Thoracic aorta (tissue), 2 donors: ENCODE measurements at places on chromosomes 1 and 21.
A peak's percentile ranks its signal among the peaks of the same experiment; 100 is the strongest.

DNA sequence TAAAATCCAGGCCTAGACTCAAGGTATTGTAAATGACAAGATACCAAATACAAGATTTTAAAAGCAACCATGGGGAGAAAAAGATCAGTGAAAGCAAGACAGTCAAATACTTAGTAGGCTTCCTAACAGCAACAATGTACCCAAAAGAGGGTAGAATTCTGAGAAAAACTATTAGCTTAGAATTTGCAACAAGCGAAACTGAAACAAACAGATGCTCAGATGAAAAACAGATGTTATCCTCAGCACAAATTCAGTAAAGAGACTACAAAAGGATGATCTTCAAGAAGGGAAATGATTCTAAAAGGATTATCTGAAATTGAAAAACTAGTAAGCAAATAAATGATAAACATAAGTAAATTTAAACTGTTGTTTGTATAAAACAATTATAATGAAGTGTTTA, 40.0 kb downstream of the PDC start:
- H3K4me1 ChIP-seq, result no peaks in the 10 kb centered on the region
- H3K36me3 ChIP-seq, result peaks cover 5% of the 10 kb centered on the region
- H3K27me3 ChIP-seq, result no peaks in the 10 kb centered on the region
- no peak for DNase-seq
- no peak overlapping the region for H3K27ac ChIP-seq
- no peak overlapping the region for H3K4me3 ChIP-seq

DNA sequence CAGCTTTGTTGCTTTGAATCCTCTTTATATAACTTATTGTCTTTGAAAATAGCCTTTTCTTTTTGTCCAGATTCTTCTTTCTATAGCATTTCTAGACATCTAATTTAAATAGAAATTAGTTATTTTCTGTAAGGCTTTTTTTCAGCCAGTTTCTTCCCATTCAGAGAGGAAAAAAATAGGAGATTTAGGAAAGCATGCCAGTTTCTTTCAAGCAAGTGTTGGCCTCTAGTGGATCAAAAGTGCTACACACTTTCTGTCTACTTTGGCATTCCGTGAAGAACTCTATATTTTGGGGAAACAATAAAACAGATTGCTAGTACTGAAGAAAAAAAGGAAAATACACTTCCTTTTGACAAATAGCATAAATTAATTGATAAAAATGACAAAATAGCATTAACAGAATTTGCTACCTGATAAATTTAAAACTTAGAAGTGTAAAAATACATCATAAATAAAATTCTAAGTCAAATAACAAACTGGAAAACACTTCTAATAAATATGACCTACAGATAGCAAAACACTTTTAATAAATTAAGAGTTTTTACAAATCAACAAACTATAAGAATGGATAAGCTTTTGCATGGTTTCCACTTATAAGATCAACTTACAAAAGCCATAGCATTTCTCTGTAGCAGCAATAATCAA, 13.1 kb upstream of the EXO1 start:
- H3K4me3 ChIP-seq, result no peak overlapping the region
- no peak overlapping the region for H3K27ac ChIP-seq
- DNase-seq, result no peak
- no peaks in the 10 kb centered on the region for H3K4me1 ChIP-seq
- no peaks in the 10 kb centered on the region for H3K36me3 ChIP-seq
- no peaks in the 10 kb centered on the region for H3K27me3 ChIP-seq

GRCh38 chr1:150997126-150997872, 9.4 kb downstream of the MINDY1 start:
- H3K27me3 ChIP-seq, result no peaks in the 10 kb centered on the region
- peaks cover 30% of the 10 kb centered on the region for H3K36me3 ChIP-seq
- H3K4me1 ChIP-seq, result no peaks in the 10 kb centered on the region
- no peak overlapping the region for H3K27ac ChIP-seq
- DNase-seq, result no peak
- no peak overlapping the region for H3K4me3 ChIP-seq

- no peak overlapping the region for H3K27ac ChIP-seq
- no peak overlapping the region for H3K4me3 ChIP-seq
- no peaks in the 10 kb centered on the region for H3K27me3 ChIP-seq
- DNase-seq, result no peak
- H3K4me1 ChIP-seq, result no peaks in the 10 kb centered on the region
- peaks cover 2% of the 10 kb centered on the region for H3K36me3 ChIP-seq
These were observed 28.8 kb downstream of the COP1 start for GRCh38 chr1:176178316-176178715.

DNA sequence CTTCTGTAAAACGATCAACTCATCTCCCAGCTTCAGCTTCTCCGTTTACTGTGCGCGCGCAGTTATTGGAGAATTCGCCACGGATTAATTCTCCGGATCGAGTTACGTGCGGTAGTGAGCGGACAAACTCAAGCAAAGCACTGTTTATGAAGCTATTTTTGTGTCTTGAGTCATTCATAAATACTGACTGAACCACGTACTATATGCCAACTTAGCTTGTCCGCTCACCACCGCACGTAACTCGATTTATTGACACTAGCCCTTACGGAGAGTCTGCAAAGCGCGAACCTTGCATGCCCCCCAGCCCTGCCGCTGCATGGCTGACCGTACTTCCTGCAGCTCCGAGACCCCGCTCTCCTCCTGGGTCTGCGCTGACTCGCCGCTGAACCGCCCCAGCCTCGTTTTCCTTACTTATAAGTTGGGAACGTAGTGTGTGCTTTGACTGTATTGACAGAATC, 773 bp downstream of the CHD1L start:
- H3K27ac ChIP-seq, result peak overlapping the region; percentile 96
- peak overlapping the region; percentile 96 for H3K4me3 ChIP-seq
- H3K36me3 ChIP-seq, result no peaks in the 10 kb centered on the region
- no peaks in the 10 kb centered on the region for H3K27me3 ChIP-seq
- DNase-seq, result peak; percentile 32
- peaks cover 38% of the 10 kb centered on the region for H3K4me1 ChIP-seq

DNA sequence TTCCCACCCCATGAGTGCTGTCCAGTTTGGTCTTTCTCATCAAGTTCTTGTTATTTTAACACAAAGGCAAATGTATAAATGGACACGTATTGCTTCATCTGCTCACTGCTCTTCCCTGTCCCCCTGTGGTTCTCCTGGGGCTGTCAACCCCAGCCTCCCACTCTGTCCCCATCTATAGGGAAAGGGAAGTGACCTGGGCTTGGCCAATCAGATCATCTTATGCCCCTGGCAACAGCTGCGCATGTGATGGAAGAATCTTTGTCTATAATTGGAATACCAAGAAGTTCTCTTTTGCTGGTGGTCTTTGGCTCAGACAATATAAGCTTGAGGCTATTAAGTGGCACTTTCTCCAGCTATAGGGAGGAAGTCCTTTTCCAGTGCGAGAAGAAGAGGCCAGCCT, 4.7 kb upstream of the CCSAP start:
- no peaks in the 10 kb centered on the region for H3K4me1 ChIP-seq
- no peaks in the 10 kb centered on the region for H3K36me3 ChIP-seq
- no peak overlapping the region for H3K4me3 ChIP-seq
- no peak overlapping the region for H3K27ac ChIP-seq
- DNase-seq, result no peak

DNA sequence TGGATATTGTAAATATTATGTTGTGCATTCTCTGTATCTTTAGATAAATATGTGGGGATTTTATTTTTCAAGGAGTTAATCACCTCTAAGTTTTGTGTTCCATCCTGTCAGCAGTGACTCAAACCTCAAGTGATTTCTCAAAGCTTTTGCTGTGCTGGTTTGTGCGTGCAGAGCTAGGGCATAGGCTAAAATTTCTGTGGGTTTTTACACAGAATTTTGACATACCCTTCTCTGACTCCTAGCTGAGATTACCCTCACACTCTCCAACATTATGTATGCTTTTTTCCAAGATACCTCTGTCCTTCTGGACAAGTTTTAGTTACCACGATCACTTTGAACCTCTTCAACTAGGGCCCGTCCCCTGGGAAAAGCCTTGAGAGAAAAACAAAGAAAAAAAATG, 384.9 kb downstream of the NCAM2 start:
- no peaks in the 10 kb centered on the region for H3K36me3 ChIP-seq
- no peak overlapping the region for H3K4me3 ChIP-seq
- no peaks in the 10 kb centered on the region for H3K4me1 ChIP-seq
- DNase-seq, result no peak

DNA sequence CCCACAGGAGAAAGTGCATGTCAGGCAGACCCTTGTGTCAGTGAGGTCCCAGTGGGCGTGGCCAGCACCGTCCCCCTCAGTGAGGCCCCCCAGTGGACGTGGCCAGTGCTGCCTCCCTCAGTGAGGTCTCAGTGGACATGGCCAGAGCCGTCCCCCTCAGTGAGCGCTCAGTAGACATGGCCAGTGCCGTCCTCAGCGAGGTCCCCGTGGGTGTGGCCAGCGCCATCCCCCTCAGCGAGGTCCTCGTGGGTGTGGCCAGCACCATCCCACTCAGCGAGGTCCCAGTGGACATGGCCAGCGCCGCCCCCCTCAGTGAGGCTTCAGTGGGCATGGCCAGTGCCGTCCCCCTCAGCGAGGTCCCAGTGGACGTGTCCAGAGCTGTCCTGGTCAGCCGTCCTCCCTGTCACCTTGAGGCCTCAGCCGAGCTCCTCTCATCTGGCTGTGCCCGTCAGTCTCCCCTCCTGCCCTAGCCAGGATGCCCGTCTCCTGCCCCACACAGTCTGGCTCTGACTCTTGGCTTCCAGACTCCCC, 35.5 kb downstream of the PDE9A start:
- no peak for DNase-seq
- H3K27ac ChIP-seq, result no peak overlapping the region
- no peaks in the 10 kb centered on the region for H3K4me1 ChIP-seq
- no peaks in the 10 kb centered on the region for H3K27me3 ChIP-seq
- H3K4me3 ChIP-seq, result no peak overlapping the region

DNA sequence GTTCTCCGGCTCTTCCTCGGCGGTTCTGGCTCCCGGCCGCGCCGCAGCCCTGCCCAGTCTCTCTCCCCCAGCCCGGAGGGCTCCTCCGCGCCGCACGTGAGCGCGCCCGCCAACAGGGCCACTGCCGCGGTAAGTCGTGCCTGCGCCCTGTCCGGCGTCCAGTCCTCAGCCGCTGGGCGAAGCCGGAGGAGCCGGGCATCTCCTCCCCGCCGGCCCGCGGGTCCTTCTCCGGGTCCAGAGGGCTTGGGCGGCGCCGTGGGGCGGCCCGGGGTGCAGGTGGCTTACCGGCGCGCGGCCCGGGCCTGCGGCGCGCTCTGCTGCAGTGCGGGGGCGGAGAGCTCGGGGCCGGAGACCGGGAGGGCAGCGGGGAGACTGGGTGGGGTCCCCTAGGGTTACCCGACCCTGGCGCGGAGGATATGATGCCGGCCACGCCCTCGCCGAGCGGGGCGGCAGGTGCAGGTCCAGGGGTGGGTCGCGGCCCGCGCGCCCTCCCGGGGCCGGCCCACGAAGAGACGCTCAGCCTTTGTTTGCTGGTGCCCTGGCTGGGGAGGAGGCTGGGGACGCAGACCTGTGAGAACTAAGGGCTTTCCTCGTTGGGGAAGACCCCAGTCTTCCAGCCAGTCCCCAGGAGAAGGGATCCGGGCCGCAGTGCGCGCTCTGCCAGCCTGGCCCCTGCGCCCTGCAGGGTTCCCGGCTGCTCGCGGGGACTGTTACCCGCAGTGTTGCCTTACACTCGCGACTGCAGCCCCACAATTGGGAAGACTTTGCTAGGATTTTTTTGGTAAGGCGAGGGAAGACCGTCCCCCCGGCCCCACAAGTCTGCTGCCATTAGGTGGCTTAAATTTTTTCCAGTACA, at the start of gene DOP1B:
TSS of gene DOP1B (plus strand) at position 10 of the 856 bp plus-strand sequence. CDS start 7,910 bp downstream, outside the sequence.
- H3K36me3 ChIP-seq, result no peaks in the 10 kb centered on the region
- H3K4me1 ChIP-seq, result peaks cover 15% of the 10 kb centered on the region
- DNase-seq, result no peak
- no peaks in the 10 kb centered on the region for H3K27me3 ChIP-seq
- H3K27ac ChIP-seq, result peak within 1 kb of the TSS; percentile 57

DNA sequence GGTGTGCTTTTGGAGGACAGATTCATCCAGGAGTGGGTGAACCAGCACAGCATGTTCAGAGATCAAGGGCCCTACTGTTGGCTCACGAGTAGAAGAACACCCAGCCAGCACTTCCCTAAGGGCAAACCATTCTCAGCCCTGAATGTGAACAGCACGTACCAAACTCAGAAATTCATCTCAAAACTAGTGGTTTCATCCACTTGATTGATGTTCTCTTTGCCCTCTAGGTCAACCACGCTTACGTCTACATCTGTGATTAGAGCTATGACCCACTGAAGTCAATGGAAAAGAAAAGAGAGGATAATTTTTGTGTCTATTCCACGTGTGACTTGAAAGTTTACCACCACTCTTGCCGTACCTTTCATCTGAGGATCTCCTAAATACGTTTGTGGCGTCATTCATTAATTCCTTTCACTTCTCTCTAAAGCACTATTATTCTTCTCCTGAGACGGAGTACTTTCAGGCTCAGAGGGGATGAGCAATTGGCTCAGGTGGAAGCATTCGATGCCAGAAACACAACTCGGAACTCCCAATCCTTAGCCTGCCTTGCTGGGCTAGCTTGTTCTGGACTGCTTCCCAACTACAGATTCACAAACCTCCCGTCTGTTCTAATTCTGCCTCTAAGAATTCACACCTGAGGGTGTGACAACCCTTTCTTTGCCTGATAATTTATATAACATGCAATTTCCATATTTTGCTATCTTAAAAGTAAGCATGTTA, 57.3 kb upstream of the HIVEP3 start:
- H3K27me3 ChIP-seq, result no peaks in the 10 kb centered on the region
- H3K27ac ChIP-seq, result no peak overlapping the region
- no peaks in the 10 kb centered on the region for H3K36me3 ChIP-seq
- no peaks in the 10 kb centered on the region for H3K4me1 ChIP-seq

DNA sequence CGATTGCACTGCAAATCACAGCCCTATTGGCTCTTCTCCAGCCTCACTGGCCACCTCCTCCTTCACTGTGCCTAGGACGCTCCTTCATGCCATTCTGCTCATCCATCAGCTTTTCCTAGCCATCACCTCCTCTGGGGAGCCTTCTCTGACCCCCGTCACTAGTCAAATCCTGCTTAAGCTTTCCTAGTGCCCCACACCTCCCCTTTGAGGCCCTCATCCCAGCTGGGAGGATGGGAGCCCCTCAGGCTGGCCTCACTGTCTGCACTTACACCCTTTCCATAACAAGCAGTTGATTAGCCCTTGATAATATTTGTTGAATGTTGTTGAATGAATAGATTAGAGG, 50.7 kb downstream of the KLHDC7A start:
- no peak for DNase-seq
- no peaks in the 10 kb centered on the region for H3K4me1 ChIP-seq
- no peak overlapping the region for H3K4me3 ChIP-seq
- no peaks in the 10 kb centered on the region for H3K36me3 ChIP-seq
- H3K27me3 ChIP-seq, result no peaks in the 10 kb centered on the region

- no peak for DNase-seq
- peak overlapping the region; percentile 29 for H3K27ac ChIP-seq
- no peaks in the 10 kb centered on the region for H3K36me3 ChIP-seq
- no peaks in the 10 kb centered on the region for H3K27me3 ChIP-seq
- H3K4me3 ChIP-seq, result no peak overlapping the region
These were observed 85.0 kb upstream of the KCNJ15 start for GRCh38 chr21:38171723-38172344.

DNA sequence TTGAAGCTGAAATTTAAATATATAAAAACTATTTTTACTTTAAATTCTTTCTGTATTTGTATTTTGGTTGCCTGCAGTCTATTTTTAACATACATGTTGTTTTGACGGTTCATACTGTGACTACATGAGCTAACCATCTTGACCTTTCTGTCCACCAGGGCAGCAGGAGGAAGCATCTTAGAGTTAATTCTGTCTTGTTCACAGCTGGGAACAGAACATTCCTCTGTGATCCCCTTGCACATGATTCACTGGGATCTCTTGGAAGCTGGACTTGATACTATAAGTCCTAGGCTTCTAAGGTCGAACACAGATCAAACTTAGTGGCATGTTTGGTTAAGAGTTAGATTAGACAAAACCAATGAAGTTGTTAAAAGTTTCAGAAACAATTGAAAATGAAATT, 99.7 kb downstream of the NFIA start:
- no peaks in the 10 kb centered on the region for H3K36me3 ChIP-seq
- peak overlapping the region; percentile 86 for H3K27ac ChIP-seq
- no peaks in the 10 kb centered on the region for H3K27me3 ChIP-seq
- no peak for DNase-seq
- H3K4me1 ChIP-seq, result peaks cover 89% of the 10 kb centered on the region
